ENCODE measurements at places on chromosomes 16 and 17.

DNA sequence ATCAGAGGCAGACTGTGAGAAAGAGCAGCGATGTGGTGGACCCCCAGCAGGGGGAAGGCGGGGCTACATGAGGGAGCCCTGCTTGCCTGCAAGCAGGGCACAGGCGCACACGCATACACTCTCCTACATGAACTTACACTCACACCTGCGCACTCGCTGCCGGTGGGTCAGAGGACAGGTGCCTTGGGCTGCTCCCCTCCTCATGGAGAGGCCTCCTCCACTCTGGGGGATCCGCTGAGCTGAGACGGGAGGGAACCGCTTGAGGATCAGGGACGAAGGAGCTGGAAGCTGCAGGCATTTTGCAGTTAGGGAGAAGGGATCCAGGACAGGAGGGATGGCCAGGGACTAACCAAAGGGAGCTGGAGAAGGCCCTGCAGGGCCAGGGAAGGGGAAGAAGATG lies 14.2 kb downstream of the OSBPL7 start:
- DNase-seq = no peak

DNA sequence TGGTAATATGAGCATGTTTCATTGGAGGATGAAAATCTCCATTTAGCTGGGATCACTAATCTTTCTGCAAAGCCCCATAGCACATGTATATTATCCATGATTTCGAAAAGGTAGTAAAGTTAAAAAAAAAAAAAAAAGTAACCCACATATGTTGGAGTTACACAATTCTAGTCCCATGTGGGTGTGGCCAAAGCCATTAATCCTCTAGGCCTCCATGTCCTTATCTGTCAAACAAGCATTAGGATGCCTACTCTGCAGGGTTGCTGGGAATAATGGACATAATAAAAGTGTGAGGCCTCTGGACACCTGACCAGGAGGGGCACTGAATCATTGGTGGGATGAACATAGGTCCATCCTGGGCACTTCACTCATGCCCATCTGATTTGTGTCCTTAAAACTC lies 29.2 kb upstream of the VAT1L start:
- DNase-seq = no peak

- DNase-seq = no peak
These were observed 8.9 kb downstream of the MPP2 start for GRCh38 chr17:43898446-43898845.

DNA sequence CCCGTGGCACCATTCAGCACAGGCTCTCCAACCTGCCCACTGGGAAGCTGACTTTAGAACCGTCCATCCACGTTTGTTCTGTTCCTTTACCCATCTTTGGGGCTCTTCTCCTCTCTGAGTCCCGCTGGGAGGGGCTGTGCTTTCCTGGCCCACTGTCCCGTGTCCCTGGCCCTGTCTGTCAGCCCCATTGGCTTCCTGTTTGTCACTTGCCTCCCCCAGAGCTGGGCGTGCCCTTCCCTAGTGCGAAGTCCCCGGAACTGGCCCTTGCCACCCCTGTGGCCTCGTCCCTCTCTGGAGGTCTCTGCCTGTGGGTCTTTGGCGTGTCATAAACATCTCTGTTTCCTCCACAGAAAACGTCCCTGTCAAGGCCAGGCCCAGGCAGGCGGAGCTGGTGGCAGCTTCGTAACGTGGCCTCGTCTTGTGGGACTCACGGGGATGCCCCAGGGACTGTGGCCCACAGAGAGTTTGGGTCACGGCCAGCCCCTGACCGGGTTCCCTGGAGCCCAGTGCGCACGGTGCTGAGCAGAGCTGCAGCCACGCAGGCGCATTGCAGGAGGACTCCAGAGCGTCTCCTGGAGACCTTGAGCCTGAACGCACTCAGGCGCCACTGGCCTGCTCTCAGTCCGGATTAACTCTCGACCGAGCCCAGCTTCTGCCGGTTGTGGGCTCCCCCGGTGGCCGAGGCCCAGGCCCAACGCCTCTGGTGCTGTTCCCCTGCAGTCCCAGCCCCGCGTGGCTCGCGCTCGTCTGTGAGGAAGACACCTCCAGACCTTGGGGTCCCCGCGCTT lies 7.3 kb downstream of the CHMP6 start:
- no peak for DNase-seq

Measured in NCI-H2081 (cell line).